ENCODE measurements at places on chromosomes 11 and 22. TPM values are rescaled to one million over a fixed set of nuclear protein-coding genes. Genes with fewer than 3 reads are reported as not detected.

DNA sequence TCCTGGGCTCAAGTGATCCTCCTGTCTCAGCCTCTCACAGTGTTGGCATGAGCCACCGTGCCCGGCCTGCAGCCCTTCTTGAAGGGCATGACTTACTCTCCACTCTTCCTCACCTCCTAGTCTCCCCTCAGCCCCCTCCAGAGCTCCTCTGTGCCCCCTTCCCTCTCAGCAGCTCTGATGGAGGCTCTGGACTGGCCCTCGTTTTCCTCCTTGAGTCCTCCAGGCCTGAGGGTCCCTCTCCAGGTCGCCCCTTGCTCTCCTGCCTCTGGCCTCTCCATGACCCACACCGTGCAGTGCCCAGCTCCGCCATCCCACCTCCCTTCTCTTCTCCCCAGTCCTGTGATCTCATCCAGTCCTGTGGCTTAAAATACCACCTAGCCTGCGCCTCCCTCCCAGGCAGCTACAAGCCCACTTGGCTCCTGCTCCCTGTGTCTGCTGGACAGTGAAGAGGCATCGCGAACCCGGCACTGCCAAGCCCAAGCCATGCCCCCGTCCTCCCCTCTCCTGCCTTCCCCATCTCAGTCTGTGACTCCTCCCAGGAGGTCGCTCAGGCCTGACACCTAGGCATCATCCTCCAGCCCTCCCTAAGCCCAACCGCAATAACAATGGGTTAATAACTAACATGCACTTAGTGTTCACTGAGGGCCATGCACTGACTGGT is 11.9 kb downstream of the KCNJ4 start:
- DNase-seq = no peak

- DNase-seq = no peak
Observed at GRCh38 chr11:15878756-15879155, 477.6 kb downstream of the SOX6 start.

- DNase-seq = no peak
Observed at GRCh38 chr11:61951484-61952135, 1.5 kb downstream of the BEST1 start.

CCDC87 gene
- total RNA-seq = 0.13 TPM

DNA sequence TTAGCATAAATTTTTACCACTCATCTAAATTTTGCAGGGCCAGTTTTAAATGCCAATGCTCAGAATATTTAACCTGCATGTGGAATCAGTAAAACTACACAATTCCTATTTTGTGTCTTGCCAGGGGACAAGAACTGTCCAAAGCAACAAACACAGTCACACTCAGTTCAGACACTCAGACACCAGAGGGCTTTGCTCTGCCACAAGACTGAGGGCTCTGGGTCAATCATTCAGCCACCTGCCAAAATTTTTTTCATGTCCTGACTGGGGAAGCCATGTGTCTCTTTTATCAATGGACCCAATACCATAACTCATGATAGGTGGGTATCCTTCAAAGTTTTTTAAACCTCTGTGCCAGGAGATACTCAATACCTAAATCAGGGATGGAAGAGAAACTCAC is 304.0 kb upstream of the ANO3 start:
- no peak for DNase-seq

GRCh38 chr11:76355172-76355571 is 25.8 kb downstream of the THAP12 start:
- DNase-seq = no peak

- no peak for DNase-seq
Observed at GRCh38 chr11:112760396-112761059, 200.7 kb upstream of the NCAM1 start.

DNA sequence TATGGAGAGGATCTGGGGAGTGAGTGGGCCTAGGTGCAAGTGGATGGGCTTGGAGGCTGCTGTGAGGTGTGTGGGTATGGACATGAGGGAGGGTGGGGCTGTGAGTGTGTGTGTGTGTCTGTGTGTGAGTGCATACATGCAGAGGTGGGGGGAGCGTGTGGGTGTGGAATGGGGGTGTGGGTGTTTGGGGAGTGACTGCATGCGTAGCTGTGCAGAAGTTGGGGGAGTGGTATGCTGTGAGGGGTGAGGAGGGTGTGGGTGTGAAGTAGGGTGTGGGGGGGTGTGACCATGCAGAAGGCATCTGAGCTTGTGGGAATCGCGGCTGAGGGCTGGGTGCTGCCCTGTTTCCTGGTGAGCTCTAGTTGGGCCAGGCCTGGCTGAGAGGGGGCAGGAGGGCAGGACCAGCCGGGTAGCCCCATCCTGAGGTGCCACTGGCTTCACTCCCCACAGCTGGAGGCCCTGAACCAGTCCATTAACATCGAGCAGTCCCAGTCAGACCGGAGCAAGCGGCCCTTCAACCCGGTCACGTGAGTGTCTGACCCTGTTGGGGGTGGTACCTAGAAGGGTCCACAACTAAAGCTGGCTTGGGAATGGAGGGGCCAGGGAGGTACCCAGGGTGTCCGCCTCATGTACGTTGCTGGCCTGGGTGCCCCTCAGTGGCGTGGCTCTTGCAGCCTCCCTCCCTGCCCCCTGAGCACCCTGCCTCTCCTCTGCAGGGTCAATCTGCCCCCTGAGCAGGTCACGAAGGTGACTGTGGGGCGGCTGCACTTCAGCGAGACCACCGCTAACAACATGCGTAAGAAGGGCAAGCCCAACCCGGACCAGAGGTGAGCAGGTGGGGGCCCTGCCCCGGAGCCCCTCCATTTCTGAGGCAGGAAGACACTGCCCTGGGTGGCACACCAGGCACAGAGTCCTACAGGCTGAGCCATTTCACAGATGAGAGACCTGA is 16.5 kb downstream of the TMEM258 start:
- no peak for DNase-seq

- no peak for DNase-seq
Observed at GRCh38 chr11:102317768-102318103, 452 bp downstream of the BIRC3 start.

DNA sequence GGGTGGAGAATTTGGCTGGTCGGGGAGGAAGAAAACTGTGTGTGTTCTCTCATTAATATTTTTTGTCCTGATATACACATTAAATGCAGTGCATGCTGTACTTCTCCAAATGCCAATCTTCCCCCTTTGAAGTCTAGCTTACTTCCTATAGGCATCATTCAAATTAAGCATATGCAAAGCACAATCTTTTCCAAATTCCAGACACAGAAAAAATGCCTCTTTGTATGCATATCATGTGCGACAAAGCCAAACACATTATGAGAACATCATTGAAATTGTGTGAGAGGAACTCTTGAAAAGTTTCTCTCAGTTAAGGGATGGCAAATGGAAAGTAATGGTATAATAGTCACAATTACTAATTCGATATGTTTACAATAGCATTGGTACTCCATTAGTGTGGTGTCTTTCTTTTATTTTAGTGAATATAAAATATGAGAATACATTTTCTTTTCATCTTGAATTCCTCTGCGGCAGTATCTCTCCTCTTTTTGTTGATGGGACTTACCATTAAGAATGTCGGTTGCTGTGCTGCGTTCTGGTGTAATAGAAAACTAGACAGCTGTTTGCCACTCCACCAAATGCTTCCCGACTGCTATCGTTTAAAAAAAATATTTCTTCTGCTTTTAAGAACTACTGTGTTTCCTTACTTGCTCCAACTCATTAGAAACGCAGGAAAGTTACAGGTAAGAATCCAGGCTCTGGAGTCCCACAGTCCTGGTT is 19.3 kb upstream of the NRIP3 start:
- DNase-seq = no peak

OVOL1 gene
- not detected for total RNA-seq

DNA sequence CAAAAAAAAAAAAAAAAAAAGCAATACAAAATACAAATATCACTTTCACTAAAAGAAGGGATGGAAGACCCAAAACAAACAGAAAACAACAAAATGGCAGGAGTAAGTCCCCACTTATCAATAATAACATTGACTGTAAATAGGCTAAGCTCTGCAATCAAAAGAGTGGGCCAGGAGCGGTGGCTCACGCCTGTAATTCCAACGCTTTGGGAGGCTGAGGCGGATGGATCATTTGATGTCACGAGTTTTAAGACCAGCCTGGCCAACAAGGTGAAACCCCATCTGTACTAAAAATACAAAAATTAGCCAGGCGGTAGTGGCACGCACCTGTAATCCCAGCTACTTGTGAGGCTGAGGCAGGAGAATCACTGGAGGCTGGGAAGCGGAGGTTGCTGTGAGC is 9.8 kb upstream of the PPP6R3 start:
- no peak for DNase-seq

MLC1 gene
- not detected for total RNA-seq

CCDC73 gene
- not detected for total RNA-seq

GRCh38 chr22:20957683-20958431 is 9.2 kb upstream of the AIFM3 start:
- no peak for DNase-seq

GRCh38 chr22:25452116-25452700 is 112.3 kb upstream of the GRK3 start:
- DNase-seq = no peak

OR8I2 gene
- not detected for total RNA-seq

GRCh38 chr22:29032014-29032475 is 29.6 kb downstream of the C22orf31 start:
- no peak for DNase-seq

DNA sequence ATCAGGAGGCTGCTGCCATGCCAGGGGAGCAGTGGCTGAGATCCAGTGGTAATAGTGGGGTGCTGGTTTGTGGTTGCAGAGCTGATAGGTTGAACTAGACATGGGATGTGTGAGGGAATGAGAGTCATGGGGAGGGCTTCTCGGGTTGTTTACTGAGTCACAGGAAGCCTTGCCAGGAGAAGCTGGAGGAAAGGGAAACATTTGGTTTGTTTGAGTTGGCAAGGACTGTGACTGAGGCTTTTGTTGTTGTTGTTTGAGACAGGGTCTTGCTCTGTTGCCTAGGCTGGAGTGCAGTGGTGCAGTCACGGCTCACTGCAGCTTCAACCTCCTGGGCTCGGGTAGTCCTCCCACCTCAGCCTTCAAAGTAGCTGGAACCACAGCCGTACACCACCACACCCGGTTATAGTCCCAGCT is 49.3 kb downstream of the CABIN1 start:
- peak; percentile 77 for DNase-seq

APOC3 gene
- not detected for total RNA-seq

NXPE4 gene
- not detected for total RNA-seq

DNA sequence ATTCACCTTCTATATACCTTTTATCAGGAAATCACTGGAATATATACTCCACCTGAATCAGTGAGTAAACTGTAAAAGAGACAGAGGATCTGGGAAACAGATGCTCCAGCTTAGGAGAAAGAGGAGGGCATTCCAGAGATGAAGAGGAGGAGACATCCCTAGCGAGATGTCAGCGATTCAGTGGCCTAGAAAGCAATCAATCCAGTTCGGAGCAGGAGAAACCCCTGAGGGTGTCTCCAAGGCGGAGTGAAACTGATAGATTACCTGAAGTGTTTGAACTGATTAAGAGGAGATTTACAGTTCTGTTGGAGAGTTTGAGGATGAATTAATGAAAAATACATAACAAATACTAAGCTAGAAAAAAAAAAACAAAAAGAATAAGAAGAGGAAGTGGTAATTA is 24.5 kb upstream of the TNRC6B start:
- no peak for DNase-seq

DNA sequence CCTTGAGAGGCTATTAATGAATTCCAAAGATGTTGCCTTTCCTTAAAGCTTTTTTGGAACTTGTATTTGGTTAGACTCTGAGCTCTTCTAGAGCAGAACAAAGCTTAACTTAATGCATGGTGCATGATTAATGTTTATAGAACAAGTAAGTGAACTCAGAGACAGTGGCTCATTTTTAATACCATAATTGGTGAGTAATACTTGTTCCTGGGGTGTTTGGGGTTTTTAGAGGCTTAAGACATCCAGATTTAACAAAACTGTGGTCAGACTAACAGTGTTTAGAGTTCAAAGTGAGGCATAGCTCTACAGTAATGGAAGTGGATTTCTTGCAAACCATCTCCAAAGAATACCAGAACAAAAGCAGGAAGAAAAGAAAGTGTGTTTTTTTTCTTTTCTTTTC is 73.7 kb upstream of the CTSC start:
- DNase-seq = no peak

NFAM1 gene
- not detected for total RNA-seq

- DNase-seq = no peak
Observed at GRCh38 chr11:112012874-112013273, 12.3 kb upstream of the DLAT start.

GRCh38 chr11:69530278-69531070 is 49.0 kb downstream of the LINC01488 start:
- no peak for DNase-seq

TMPRSS4 gene
- not detected for total RNA-seq

GRCh38 chr22:42275176-42275575 is 4.7 kb upstream of the TCF20 start:
- DNase-seq = no peak

DNA sequence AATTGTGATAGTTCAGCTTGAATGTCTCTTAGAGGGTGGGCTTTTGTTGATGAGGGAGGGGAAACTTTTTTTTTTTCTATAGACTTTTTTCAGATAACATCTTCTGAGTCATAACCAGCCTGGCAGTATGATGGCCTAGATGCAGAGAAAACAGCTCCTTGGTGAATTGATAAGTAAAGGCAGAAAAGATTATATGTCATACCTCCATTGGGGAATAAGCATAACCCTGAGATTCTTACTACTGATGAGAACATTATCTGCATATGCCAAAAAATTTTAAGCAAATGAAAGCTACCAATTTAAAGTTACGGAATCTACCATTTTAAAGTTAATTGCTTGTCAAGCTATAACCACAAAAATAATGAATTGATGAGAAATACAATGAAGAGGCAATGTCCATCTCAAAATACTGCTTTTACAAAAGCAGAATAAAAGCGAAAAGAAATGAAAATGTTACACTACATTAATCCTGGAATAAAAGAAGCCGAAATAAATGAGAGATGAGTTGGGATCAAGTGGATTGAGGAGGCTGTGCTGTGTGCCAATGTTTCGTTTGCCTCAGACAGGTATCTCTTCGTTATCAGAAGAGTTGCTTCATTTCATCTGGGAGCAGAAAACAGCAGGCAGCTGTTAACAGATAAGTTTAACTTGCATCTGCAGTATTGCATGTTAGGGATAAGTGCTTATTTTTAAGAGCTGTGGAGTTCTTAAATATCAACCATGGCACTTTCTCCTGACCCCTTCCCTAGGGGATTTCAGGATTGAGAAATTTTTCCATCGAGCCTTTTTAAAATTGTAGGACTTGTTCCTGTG is 3.9 kb downstream of the MALAT1 start:
- no peak for DNase-seq

ALDH3B1 gene
- 1.3 TPM for total RNA-seq

All from dermis microvascular lymphatic vessel endothelial cell (primary cell).